ENCODE measurements at places on chromosomes 2 and 18.

DNA sequence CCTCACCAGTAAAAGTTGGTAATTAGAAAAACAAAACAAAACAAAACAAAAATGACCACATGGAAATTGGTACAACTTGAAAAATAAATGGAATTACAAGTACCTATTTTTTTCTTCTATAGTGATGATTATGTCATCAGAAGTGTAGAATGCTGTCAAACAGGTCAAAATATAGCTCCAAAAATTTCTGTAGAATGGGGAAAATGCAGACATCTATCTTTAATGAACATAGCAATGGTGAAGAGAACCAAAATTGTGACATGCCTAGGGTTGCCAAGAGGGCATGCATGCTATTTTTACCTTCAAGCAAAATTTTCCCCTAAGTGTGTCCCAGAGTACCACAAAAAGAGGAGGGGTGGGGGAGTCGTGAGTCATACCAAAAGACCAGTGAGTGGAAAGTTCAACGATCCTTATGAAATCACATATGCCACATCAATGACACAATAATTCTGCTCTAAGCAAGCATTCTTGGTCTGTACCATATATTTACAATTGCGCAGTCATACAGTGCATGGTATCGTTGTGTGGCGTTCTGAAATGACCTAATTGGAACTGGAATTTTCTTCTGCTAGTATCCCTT lies 1436.4 kb downstream of the SUCLG1 start:
- DNase-seq, result no peak

DNA sequence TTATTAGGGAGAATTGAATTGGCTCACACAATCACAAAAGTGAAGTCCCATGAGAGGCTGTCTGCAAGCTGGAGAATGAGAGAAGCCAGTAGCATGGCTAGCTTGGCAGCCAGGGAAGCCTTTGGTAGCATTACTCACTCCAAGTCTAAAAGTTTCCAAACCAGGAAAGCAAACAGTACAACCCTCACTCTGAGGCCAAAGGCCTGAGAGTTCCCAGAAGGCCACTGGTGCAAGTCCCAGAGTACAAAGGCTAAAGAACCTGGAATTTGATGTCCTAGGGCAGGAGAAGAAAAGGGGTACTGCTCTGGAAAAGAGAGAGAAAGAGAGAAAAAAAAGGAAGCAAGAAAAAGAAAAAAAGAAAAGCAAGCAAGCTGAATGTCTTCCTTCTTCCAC lies 318.2 kb downstream of the RND3 start:
- DNase-seq, result no peak

DNA sequence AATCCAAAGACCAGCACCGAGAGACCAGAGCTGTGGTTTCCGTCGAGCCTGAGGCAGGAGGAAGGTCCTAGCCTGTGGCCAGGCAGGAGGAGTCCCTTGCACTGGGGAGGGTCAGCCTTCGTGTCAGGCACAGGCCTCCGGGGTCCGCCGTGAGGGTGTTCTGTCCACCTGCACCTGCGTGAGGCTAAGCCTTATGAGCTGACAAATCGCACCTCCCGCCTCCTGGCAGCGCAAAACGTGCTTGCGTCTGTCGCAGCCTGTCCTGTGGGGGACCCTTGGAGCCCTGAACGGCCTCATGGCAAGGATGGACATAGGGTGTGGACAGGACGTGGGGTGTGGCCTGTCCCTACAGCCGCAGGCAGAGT lies 73.3 kb downstream of the KCNG2 start:
- no peak for DNase-seq

DNA sequence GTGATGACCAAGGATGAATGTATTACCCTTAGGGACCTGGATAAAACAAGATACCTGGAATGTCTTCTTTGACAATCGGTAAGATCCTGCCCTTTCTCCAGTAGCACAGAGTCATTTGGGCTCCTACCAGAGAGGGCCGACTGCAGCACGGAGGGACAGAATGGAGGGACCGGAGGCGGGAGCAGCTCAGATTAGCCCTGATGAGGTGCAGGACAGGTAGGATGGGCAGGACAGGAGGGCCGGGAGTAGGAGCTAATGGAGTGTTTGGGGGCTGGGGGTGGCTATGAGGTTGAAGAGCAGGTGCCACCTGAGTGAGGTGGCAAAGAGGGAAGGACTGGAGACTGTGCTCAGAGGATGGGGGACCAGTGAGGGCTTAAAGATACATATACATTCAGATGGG lies 9.9 kb upstream of the PRELID3A start:
- no peak for DNase-seq

DNA sequence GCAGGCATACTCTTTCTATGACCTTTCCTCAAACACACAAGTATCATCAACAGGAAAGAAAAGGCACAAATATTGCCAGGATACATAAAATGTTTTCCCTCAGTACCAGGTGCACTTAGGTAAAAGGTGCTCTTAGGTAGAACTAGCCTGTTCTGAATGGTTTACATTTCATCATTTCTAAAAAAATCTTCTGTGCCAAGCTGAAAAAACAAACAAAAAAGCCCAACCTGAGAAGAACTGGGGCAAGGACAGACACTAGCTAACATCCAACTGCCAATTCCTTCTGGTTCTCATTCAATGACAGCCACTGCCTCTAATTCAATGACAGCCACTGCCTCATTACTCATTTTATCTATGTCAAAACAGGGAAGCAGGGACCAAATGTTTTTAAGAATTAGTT lies 68.5 kb downstream of the SPIRE1 start:
- no peak for DNase-seq

DNA sequence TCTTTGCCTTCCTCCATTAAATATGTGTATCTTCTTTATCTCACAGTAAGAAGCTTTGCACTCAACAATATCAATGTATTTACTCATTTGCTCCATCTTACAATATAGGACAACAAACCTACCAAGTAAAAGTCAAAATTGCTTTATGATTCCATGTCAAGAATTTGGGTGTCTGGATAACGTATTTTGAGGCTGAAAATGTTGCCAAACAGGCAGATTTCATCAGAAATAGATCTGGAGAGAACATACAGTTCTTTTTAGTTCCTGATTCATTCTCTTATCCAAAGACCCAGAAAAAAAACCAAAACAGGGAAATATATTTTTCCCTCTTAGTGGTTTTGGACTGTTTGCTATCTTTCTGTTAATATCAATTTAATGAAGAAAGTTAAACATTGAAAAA lies 621.1 kb downstream of the STK39 start:
- DNase-seq, result no peak

GRCh38 chr18:31610286-31611205 lies 18.9 kb downstream of the TTR start:
- no peak for DNase-seq

GRCh38 chr2:97911206-97911921 lies 84.4 kb downstream of the TMEM131 start:
- DNase-seq, result no peak

Data from activated naive CD8-positive, alpha-beta T cell treated with anti-CD3 and anti-CD28 coated beads, Interleukin-2, amount 50 U/mL, for 24 hours (primary cell).